ENCODE measurements at places on chromosomes 13 and 19. TPM values are rescaled to one million over a fixed set of nuclear protein-coding genes. Genes with fewer than 3 reads are reported as not detected.
A peak's percentile ranks its signal among the peaks of the same experiment; 100 is the strongest.

CNFN gene
- total RNA-seq, result not detected

- H3K4me1 ChIP-seq, result no peaks in the 10 kb centered on the region
- H3K4me3 ChIP-seq, result no peak overlapping the region
- H3K27me3 ChIP-seq, result no peaks in the 10 kb centered on the region
- H3K36me3 ChIP-seq, result no peaks in the 10 kb centered on the region
- no peak overlapping the region for H3K27ac ChIP-seq
Observed at GRCh38 chr13:39895254-39895653, 239.8 kb downstream of the COG6 start.

VSTM2B gene
- not detected for total RNA-seq

GRCh38 chr19:38734426-38735256, 9.6 kb downstream of the CAPN12 start:
- peak overlapping the region; percentile 77 for H3K27ac ChIP-seq
- DNase-seq, result peak; percentile 62
- H3K4me1 ChIP-seq, result peaks cover 46% of the 10 kb centered on the region
- no peaks in the 10 kb centered on the region for H3K27me3 ChIP-seq
- peak overlapping the region; percentile 39 for H3K4me3 ChIP-seq

- DNase-seq, result no peak
- no peaks in the 10 kb centered on the region for H3K27me3 ChIP-seq
- H3K4me1 ChIP-seq, result peaks cover 6% of the 10 kb centered on the region
- H3K36me3 ChIP-seq, result no peaks in the 10 kb centered on the region
Observed at GRCh38 chr13:39616087-39616694, 13.2 kb upstream of the LHFPL6 start.

GRCh38 chr13:74136084-74136658, 2.0 kb upstream of the KLF12 start:
- peaks cover 3% of the 10 kb centered on the region for H3K27me3 ChIP-seq
- H3K4me1 ChIP-seq, result peaks cover 16% of the 10 kb centered on the region
- peak overlapping the region; percentile 89 for H3K27ac ChIP-seq

DNA sequence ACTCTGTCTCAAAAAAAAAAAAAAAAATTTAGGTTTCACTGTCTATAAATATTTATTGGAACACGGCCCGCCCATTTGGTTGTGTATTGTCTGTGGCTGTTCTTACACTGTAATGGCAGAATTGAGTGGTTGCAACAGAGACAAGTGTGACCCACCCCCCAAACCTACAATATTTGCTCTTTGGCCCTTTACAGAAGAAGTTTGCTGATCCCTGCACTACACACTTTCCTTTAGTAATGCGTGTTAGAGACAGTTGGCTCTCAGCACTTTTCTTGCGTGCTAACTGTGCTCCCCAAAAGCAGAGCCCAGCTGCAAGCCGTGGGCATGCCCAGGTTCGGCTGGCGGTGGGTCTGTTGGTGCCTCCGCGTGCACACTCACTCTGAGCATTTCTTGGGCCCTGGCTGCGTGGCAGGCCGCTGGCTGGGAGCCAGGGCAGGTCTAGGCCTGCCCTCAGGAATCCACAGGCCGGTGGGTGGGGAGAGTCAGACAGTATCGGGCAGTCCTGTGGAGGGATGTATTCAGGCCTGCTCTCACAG, 72.6 kb downstream of the SIPA1L3 start:
- no peaks in the 10 kb centered on the region for H3K36me3 ChIP-seq
- DNase-seq, result peak; percentile 66
- no peak overlapping the region for H3K4me3 ChIP-seq
- H3K27me3 ChIP-seq, result no peaks in the 10 kb centered on the region

ADAMTSL5 gene
- total RNA-seq, result 3.3 TPM

DNA sequence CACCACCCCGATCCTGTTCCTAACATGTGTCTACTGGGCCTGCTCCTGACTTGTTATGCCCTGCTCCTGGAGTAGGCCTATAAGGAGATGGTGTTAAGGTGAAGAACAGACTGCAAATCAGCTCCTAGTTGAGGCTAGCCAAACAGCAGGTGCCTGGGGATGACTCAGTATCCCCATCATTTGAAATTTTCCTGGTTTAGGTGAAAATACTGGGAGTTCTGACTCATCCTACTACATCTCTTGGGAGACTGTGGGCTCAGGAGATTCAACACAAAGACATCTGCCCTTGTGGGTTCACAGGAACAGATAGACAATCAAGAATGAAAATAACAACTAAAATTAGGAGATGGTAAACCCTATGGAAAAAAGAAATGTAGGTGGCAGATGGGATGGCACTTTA, 41.2 kb downstream of the BRD4 start:
- no peak for DNase-seq
- H3K4me3 ChIP-seq, result no peak overlapping the region
- no peak overlapping the region for H3K27ac ChIP-seq
- peaks cover 98% of the 10 kb centered on the region for H3K4me1 ChIP-seq
- H3K36me3 ChIP-seq, result no peaks in the 10 kb centered on the region

DNA sequence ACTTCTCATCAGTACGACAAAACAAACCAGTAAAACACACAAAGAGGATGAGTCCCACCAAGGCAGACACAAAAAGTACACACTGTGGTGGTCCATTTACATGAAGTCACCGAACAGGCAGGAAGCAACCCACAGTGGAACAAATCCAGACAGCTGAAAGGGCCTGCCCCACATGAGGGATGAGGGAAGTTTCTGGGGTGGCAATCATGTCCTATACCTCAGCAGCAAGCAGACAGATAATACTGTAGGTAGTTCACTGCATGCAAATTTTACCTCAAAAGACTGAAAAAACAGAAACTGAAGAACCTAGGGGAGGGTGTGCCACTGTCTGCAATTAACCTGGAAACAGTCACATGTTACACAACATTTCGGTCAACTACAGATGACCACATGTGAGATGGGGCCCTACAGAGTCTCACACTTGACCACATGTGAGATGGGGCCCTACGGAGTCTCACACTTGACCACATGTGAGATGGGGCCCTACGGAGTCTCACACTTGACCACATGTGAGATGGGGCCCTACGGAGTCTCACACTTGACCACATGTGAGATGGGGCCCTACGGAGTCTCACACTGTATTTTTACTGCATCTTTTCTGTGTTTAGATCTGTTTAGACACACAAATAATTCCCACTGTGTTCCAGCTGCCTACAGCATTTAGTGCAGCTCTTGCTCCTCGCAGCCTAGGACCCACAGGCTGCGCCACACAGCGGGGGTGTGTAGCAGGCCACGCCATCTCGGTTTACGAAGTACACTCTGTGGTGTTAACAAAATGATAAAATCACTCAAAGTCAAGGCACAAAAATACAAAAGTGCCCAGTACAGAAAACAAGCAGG, 22.2 kb downstream of the PCID2 start:
- peaks cover 75% of the 10 kb centered on the region for H3K36me3 ChIP-seq
- no peak for DNase-seq
- no peaks in the 10 kb centered on the region for H3K27me3 ChIP-seq
- H3K4me1 ChIP-seq, result no peaks in the 10 kb centered on the region
- H3K27ac ChIP-seq, result peak overlapping the region; percentile 50
- no peak overlapping the region for H3K4me3 ChIP-seq

FSD1 gene
- 0.62 TPM for total RNA-seq
